ENCODE measurements at places on chromosomes 11 and 22.

- no peak for DNase-seq
These were observed 52.2 kb downstream of the PRDM10 start for GRCh38 chr11:129950101-129951091.

DNA sequence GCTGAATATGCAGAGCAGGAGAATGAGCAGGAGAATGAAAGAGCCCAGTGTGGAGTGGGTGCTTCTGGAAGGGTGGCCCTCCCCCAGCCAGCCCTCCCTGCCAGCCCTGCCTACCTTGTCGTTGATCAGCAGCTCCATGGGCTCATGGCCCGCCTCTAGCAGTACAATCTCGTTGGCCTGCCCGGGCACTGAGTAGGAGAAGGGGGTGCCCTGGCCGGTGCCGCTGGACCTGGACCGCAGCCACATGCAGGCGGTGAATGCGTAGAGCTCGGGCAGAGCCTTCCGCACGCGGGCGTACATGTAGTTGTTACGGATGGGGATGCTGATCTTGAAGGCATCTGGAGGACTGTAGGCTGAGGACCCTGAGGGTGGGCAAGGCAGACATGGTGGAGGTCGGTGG is 17.4 kb downstream of the NPTXR start:
- DNase-seq, result no peak

DNA sequence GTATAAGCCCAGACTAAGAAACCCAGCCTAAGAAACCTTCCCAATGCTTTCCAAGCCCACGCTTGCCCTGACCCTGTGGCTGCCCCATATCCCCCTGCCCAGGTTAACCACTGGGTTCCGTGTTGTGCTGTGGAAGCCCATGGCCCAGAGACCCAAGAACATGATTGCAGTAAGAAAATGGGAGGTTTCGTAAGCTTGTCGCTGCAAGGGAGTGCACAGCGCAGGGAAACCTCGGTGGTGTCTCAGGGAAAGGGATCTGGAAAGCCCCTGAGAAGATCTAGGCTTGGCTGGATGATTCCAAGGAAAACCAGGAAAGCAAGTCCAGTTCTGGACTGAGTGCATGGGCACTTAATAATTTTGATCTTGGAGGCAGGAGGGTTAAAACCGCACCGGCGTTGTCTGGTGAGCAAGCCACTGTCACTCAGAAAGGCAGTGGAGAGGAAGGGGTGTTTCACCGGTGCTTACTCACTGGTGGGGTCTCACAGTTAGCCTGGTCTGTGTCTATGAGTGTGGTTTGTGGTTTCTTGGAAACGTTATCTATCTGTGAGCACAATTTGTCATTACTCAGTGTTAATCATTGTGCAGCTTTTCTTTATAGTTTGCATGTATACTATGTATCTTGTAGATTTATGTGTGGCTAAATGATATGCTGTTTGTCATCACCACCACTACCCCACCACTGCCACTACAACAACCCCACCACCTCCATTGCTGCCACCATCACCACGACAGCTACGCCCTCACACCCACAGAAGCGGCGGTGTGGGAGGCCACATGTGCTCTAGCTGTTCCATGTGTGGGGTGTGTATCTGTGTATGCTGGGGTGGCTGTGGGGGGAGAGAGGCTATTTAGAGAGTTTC is 53.3 kb upstream of the PRDM11 start:
- no peak for DNase-seq

- no peak for DNase-seq
These were observed 434.1 kb upstream of the FAT3 start for GRCh38 chr11:91790346-91791170.

All from stimulated activated CD8-positive, alpha-beta memory T cell treated with anti-CD3 and anti-CD28 coated beads, Interleukin-4, amount 100 ng/mL, for 1 hour (primary cell).